GM12892 (cell line): ENCODE measurements at places on chromosomes 12 and 14.
A peak's percentile ranks its signal among the peaks of the same experiment; 100 is the strongest.

DNA sequence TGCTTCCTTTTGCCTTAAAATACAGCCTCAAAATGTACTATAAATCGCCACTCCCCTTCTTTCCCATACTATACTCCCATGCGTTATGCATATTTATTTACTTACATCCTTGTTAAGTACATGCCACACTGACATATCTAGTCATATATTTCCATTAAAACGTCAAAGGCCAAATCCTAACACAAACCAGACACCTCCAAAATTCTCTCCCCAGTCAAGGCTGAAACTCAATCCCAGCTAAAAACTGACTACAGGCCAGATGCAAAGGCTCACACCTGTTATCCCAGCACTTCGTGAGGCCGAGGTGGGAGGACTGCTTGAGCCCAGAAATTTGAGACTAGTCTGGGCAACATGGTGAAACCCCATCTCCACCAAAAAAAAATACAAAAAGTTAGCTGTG is 5.7 kb upstream of the CAND1 start:
- DNase-seq: no peak

- DNase-seq: no peak
Measured at GRCh38 chr12:885701-886100, 63.8 kb downstream of the RAD52 start.

- DNase-seq: peak; percentile 19
Measured at GRCh38 chr12:25020621-25021243, 71.8 kb upstream of the BCAT1 start.

GRCh38 chr14:100132903-100133510 is 26.4 kb downstream of the DEGS2 start:
- DNase-seq: no peak

- DNase-seq: no peak
Measured at GRCh38 chr12:10540776-10541205, 35.1 kb downstream of the EIF2S3B start.
